ENCODE measurements at places on chromosomes 6 and 20. TPM values are rescaled to one million over a fixed set of nuclear protein-coding genes. Genes with fewer than 3 reads are reported as not detected.

The XKR7 gene
- total RNA-seq: under 0.01 TPM

The ADGB gene
- not detected for total RNA-seq

The MMP24 gene
- total RNA-seq: 0.29 TPM

The HCK gene
- total RNA-seq: not detected

The IPCEF1 gene
- total RNA-seq: under 0.01 TPM

The PLCB4 gene
- 9.3 TPM for total RNA-seq

The LHFPL5 gene
- not detected for total RNA-seq

The CLPSL2 gene
- not detected for total RNA-seq

The DTD1 gene
- 53.9 TPM for total RNA-seq

The COX4I2 gene
- total RNA-seq: not detected

The ZC2HC1B gene
- not detected for total RNA-seq

The EPPIN gene
- total RNA-seq: not detected

The PAQR8 gene
- 6.5 TPM for total RNA-seq

The ECT2L gene
- total RNA-seq: not detected

The MAP7 gene
- total RNA-seq: 2.0 TPM

The PRR18 gene
- total RNA-seq: not detected

The MANEA gene
- 11.2 TPM for total RNA-seq

The SAMD10 gene
- 0.99 TPM for total RNA-seq

The MDFI gene
- total RNA-seq: not detected

The PROKR2 gene
- total RNA-seq: not detected

The GMNN gene
- 5.6 TPM for total RNA-seq

The TBX18 gene
- 55.7 TPM for total RNA-seq

The KCNK15 gene
- total RNA-seq: 0.29 TPM

The HTR1E gene
- total RNA-seq: not detected

The CHMP4B gene
- total RNA-seq: 38.8 TPM

The EDN1 gene
- 0.87 TPM for total RNA-seq

The RBPJL gene
- total RNA-seq: not detected

The RIPPLY2 gene
- total RNA-seq: 0.29 TPM

The ENPP3 gene
- total RNA-seq: 0.15 TPM

The NINL gene
- total RNA-seq: 16.3 TPM

The SLC17A1 gene
- not detected for total RNA-seq

The CCN6 gene
- not detected for total RNA-seq
